Stimulated activated memory B cell treated with anti-CD40 and anti-IgM and Interleukin-4, amounts not matched to agents 10 μg/mL and 1 μg/mL and 100 μg/mL, for 72 hours (primary cell): ENCODE measurements at places on chromosomes 6 and 20.

DNA sequence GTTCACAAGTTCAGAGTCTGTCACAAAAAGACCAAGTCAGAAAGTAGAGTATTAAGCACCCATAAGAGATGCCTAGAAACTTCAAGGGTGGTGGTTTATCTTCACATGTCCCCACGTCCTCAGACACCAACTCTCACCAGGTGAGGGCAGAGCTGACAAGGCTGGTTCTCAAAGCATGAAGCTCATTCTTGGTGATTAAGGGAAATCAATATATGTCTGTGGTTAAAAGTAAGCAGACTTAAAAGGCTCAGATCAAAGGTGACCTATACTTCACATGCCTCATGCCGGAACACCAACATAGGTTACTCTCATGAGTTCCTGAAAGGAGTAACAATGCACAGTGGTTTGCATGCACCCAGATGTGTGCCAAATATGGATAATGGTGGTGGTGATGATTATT, 27.0 kb downstream of the IL17A start:
- no peak for ATAC-seq

DNA sequence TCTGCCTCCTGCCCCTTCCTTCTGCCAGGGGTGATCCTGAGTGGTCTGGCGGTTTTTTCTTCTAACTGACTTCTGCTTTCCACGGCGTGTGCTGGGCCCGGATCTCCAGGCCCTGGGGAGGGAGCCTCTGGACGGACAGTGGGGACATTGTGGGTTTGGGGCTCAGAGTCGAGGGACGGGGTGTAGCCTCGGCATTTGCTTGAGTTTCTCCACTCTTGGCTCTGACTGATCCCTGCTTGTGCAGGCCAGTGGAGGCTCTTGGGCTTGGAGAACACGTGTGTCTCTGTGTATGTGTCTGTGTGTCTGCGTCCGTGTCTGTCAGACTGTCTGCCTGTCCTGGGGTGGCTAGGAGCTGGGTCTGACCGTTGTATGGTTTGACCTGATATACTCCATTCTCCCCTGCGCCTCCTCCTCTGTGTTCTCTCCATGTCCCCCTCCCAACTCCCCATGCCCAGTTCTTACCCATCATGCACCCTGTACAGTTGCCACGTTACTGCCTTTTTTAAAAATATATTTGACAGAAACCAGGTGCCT, 10.2 kb downstream of the SLC29A1 start:
- ATAC-seq = no peak

DNA sequence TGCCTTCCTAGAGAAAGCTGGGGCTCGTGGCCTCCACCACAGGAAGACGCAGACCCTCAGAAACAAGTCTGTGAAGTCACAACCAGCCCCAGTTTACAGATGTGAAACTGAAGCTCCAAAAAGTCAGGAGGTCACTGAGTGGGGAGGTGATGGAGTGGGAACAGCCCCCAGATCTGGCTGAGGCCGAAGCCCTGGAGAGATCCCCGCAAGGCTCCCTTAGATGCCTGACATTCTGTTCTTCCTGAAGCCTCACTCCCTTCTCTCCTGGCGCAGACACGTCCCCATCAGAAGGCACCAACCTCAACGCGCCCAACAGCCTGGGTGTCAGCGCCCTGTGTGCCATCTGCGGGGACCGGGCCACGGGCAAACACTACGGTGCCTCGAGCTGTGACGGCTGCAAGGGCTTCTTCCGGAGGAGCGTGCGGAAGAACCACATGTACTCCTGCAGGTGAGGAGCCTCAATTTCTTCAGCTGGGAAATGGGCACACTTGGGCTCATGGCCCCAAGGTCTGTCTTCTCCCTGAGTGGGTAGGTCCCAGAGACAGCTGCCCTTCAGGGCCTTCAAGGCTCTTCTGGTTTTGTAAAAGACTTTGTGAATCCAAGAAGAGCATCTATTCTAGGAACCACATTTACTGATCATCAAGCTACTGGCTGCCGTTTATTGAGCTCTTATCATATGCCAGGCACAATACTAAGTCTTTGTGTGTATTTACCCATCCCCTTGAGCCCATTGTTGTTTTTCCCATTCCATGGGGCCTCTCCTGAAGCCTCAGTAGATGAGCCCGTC, 50.5 kb downstream of the HNF4A start:
- no peak for ATAC-seq

- no peak for ATAC-seq
Observed at GRCh38 chr6:134875367-134875766, 74.5 kb downstream of the ALDH8A1 start.
